NCI-H524 treated with DMSO at 0.1 percent for 48 hours (cell line): ENCODE measurements at places on chromosomes 11 and 22.

GRCh38 chr22:38489142-38489541 is 17.0 kb downstream of the DDX17 start:
- no peak for DNase-seq

DNA sequence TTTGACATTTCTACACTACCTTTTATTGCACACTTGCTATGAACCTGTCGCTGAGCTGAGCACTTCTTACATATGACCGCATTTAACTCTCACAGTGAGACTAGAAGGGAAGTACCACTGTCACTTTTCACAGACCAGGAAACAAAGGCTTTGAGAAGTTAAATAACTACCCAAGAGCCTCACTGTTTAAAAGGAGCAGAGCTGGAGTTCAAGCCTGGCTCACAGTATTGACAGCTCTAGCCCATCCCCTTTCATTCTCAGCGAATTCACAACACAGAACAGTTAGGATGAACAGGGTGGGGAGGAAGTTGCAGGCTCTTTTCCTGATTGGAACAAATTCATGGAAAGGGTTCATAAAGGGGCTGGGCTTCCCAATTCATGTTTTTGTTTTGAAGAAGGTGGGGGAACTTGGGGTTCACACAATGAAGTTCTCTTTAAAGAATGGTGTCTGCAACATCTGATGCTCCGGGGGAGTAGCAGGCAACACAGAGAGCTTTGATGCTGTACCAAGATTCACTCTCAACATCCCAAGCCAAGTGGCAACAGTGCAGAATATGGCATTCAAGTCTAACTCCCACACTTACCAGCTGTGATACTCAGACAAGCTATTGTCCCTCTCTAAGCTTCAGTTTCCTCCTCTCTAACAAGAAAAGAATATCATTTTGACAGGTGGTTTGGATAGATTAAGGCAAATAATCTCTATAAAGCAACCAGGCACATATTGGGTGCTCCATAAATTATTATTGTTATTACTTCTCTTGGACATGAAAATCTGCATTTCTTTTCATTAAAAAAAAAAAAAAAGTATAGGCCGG is 17.2 kb downstream of the SCGB1A1 start:
- DNase-seq = no peak

DNA sequence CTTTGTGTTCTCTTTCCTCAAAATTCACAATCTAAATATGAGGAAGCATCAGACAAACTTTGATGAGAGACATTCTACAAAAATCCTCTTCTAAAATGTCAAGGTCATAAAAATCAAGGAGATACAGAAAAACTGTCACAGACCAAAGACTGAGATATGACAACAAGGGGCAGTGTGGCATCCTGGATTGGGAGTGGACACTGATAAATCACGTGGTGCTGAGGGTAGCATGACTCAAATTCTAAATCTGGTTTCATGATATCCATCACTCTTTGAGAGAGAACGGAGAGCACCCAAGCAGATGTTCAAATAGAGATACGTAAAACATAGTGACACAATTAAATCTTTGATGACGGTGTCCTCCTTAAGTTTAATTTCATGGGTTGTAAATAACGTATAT is 13.0 kb upstream of the CARD18 start:
- DNase-seq = no peak

- no peak for DNase-seq
These were observed 17.2 kb upstream of the THRSP start for GRCh38 chr11:78046486-78046854.

GRCh38 chr11:41826085-41826484 is 366.6 kb upstream of the LRRC4C start:
- DNase-seq = no peak

- no peak for DNase-seq
These were observed 30.9 kb upstream of the BAIAP2L2 start for GRCh38 chr22:38141217-38141973.

DNA sequence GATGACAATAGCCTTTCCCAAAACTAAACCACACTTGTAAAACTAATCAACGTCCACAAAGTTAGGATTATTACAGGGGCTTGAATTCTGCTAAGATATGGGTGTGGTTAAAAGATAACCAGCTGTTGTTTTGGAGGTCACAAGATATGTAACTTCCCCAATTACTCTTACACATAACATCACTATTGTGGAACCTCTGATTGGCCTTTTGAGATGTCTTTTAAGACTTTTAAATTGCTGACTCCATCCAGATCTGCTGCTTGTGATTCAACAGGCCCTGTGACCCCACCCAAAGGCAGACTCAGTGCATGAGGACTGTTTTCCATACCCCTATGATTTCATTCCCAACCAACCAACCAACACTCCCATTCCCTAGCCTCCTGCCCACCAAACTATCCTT is 893.9 kb downstream of the OPCML start:
- DNase-seq = no peak

- no peak for DNase-seq
These were observed 4.8 kb upstream of the NLRP10 start for GRCh38 chr11:7969756-7970646.

- no peak for DNase-seq
These were observed 505.7 kb upstream of the LUZP2 start for GRCh38 chr11:23991165-23991539.

- DNase-seq = no peak
These were observed 73.9 kb downstream of the CADM1 start for GRCh38 chr11:115430345-115430744.

DNA sequence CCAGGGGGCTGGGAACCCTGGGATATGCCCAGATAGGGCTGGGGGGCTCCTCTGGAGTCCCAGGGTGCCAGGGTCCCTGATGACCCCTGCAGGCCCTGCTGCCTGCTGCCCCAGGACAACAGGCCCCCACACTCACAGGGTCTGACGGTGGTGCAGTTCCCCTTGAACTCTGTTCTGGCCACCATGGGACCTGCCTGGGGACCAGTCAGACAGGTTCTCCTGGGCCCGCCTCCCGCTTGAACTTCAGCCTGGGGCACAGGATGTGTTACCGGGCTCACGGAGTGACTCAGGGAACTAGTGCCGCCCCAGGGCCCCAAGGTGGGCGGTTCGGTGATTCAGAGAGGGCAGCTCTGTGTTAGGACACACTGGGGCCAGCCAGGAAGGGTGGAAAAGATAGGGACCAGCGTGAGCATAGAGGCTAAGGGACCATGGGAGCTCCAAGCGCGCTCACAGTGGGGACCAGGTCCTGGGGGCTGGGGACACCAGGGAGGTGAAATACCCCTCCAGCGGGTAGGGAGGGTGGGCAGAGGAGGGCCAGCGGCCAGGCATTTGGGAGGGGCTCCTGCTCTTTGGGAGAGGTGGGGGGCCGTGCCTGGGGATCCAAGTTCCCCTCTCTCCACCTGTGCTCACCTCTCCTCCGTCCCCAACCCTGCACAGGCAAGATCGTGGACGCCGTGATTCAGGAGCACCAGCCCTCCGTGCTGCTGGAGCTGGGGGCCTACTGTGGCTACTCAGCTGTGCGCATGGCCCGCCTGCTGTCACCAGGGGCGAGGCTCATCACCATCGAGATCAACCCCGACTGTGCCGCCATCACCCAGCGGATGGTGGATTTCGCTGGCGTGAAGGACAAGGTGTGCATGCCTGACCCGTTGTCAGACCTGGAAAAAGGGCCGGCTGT is 21.5 kb upstream of the TXNRD2 start:
- no peak for DNase-seq

GRCh38 chr11:116225236-116225635 is 547.6 kb downstream of the BUD13 start:
- peak; percentile 76 for DNase-seq

- DNase-seq = no peak
These were observed 1.1 kb upstream of the CD248 start for GRCh38 chr11:66317723-66318599.

- DNase-seq = no peak
These were observed 26.6 kb downstream of the EMID1 start for GRCh38 chr22:29231971-29232959.

- no peak for DNase-seq
These were observed 24.3 kb downstream of the FAM118A start for GRCh38 chr22:45334068-45334467.

- DNase-seq = no peak
These were observed 443.7 kb downstream of the NTM start for GRCh38 chr11:131814108-131814507.

DNA sequence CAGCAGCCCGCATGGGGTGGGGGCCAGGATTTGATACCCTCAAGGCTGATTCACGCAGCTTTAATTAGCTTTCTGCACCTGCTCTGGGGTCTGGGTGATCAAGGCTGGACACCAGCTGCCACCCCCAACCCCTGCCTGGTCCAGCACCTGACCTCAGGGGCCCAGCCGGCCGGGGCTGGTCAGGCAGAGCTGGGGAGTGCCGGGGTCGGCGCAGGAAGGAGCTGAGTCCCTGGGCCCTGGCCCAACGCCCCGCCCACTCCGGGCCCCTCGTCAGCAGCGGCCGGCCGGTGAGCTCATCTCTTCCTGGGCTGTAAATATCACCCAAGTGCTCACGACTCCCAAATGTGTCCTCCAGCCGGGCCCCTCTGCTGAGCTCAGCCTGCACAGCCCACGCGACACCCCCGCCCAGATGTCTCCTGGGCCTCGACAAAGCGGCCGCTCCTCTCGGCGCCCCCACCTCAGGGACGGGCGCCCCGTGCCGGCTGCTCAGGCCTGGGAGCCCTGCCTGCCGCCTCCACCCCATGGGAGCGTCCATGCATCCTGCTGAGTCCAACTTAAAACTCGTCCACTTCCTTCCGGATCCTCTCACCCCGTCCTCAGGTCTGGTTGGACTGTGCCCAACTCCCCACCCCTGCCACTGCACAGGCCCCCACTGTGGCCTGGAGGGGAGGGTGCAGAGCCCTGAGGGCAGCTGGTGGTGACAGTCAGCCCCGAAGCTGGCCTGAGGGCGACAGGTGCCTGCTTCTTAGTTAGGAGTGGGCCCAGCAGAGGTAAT is 29.0 kb downstream of the RTN4R start:
- peak; percentile 53 for DNase-seq

GRCh38 chr22:27499121-27499520 is 302.4 kb downstream of the MN1 start:
- no peak for DNase-seq

GRCh38 chr22:26789951-26790350 is 132.6 kb downstream of the MIAT start:
- no peak for DNase-seq

- no peak for DNase-seq
These were observed 530.5 kb upstream of the CCDC90B start for GRCh38 chr11:83816572-83817187.

DNA sequence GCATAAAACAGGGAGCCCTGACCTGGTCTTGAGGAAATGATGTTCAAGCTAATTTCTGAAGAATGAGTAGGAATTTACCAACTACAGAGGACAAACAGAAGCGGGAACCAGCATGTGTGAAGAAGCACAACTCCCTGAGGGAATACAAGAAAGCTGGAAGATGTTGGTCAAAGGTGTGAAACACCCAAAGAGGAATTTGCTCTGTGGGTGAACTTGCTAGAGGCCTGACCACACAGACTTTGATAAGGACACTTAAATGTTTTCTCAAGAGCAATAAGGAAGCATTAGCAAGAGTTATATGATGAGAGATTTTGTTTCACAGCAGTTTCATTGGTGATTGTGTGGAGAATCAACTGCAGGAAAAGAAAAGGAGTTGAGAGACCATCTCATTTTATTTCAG is 17.6 kb downstream of the SLC5A12 start:
- DNase-seq = no peak

- no peak for DNase-seq
These were observed 51.7 kb downstream of the GAB4 start for GRCh38 chr22:16956290-16956689.

- DNase-seq = no peak
These were observed 74.2 kb downstream of the ZBTB16 start for GRCh38 chr11:114133548-114134329.

DNA sequence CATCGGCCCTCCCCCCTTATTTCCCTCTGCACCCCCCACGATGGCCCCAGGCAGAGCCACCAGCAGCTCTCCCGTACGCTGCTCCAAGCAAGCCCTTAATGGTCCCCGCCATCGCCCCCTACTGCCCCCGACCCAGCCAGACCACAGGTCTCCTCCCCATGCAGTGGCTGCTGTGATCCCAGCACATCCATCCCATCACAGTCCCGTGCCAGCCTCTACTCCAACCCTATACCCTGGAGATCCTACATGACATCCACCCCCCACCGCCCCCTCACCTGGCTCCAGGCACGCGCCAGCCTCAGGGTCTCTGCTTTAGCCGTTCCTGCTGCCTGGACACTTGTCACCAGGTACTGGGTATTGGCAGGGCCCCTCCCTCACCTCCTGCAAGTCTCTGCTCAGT is 85.8 kb upstream of the RTL6 start:
- DNase-seq = no peak

GRCh38 chr22:44783091-44783490 is 30.7 kb downstream of the ARHGAP8 start:
- DNase-seq = no peak

DNA sequence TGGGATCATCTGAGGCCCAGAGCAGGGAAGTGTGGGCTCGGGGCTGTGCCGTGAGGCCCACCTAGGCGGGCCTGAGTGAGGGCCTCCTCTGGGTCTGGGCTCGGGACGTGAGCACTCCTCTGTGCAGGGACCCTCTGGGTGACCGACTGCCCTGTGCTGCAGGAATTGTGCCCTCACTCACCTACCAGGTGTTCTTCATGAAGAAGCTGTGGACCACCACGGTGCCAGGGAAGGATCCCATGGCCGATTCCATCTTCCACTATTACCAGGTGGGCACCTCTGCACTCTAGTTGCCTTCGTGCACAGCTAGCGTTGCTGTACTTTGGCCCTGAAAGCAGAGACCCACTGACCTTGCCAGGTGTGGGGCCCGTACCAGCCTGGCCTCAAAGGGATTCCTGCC is 80.5 kb downstream of the MYO7A start:
- DNase-seq = no peak

DNA sequence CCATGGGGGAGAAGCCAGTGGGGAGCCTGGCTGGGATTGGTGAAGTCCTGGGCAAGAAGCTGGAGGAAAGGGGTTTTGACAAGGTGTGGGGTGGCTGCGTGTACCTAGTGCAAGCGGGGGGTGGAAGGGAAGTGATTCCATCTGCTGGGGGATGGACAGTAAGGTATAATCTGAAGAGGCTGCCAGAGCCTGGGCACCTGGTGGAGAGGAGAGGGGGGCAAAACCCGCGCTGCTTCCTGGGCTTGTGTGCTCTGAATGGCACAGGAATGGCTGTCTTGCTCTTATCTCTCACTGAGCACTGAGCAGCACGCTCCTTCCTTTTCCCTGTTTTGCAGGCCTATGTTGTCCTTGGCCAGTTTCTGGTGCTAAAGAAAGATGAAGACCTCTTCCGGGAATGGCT is 988 bp downstream of the BANF1 start:
- DNase-seq = no peak

GRCh38 chr11:69797156-69797555 is 22.0 kb upstream of the FGF4 start:
- no peak for DNase-seq
